ENCODE measurements at places on chromosomes 7 and 10.

DNA sequence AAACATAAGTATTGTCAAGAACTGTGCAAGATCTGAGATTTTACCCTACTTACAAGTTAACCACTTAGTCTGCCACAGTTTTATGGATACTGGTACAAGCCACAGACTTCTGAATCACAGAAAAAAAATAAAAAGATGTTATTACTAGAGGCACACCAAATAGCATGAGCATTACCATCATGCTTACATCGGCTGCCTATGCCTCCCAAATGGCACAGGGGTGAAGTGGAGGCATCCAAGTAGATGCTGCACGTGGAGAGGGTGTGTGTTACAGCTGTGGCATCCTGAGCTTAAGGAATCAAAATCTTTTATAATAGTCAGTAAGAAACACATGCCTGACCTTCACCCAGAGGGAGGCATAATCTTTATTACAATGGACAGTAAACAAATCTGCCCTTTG, 207.8 kb downstream of the TFEC start:
- peak; percentile 49 for DNase-seq

DNA sequence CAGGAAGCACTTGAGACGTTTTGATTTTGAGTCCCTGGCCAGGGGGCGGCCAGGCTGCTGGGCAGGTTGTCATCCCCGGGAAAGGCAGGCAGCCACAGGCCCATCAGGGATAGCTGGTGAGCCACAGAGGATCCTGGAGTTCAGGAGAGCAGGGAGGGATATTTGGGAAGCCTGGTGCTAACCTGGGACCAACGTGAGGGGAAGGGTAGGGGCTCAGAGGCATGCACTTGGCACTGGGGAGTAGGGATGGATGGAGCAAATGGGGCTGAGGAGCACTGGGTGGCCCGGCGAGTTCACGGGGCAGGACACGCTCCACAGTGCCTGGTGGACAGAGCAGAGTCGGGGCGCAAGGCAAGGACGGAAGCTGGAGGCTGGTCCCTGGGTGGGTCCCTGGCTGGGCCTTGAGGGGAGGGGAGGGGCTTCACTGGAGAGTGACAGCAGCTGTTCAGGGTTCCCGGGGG, 30.2 kb downstream of the LRRC27 start:
- DNase-seq = no peak

DNA sequence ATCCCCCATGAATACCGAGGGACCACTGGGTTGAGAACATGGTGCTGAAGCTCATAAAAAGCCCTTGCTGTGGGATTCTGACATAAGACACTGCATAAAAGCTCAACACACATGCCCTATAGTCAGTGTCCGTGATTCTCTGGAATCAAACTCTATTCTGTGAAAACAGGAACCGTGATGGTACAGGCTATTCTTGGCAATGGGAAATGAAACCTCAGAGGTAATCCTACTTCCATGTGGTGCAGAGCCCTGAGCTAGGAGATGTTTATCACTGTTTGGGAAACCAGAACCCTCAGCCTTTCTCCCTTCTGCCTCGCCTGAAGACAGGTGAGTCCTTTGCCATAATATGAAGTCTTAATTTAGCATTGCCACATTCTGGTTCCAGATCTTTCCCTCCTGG, 80.8 kb upstream of the PRSS1 start:
- no peak for DNase-seq

DNA sequence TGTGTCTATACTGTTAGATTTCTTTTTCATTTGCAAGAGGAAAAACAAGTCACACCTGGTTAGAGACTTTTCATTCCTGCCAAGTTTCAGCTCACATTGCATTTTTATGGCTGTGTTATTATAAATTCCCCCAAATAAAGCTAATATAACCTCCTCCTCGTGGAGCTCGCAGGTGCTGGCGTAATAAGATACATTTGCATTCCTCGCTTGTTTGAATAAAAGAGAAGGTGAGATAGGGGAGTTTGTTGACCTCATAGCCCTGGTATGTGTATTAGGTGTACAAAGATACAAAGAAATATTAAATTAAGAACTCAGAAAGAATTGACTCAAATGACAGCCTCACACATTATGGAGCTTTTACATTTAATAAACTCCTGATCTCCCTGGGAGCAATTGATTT, 257.7 kb upstream of the SP8 start:
- DNase-seq = no peak

- peak; percentile 95 for DNase-seq
These were observed 245.9 kb downstream of the KCNMA1 start for GRCh38 chr10:77391605-77392235.

DNA sequence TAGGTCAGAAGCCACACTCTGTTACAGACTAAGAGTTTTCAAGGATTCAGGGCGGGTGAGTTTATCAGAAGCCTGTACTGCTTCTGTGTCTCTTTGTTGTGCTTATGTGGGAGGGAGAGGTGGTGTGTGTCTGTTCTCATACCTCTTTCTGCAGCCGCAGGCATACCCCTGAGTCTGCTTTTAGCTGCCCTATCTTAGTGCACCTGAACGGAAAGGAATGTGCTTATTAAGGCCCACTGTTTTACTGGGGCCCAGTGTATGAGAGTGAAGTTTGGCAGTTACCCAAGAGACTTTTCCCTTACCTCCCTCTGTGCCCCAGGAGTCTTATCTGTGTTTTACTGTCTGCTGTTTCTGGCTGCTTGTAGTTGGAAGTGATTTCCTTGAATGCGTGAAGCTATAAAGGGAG, 104.3 kb downstream of the TYW1 start:
- DNase-seq = no peak

GRCh38 chr10:4355350-4355749, 470.7 kb upstream of the AKR1E2 start:
- DNase-seq = no peak

GRCh38 chr7:76296743-76297740, 5.4 kb upstream of the HSPB1 start:
- peak; percentile 65 for DNase-seq

- DNase-seq = no peak
These were observed 125.1 kb upstream of the KCTD7 start for GRCh38 chr7:66503551-66504031.

DNA sequence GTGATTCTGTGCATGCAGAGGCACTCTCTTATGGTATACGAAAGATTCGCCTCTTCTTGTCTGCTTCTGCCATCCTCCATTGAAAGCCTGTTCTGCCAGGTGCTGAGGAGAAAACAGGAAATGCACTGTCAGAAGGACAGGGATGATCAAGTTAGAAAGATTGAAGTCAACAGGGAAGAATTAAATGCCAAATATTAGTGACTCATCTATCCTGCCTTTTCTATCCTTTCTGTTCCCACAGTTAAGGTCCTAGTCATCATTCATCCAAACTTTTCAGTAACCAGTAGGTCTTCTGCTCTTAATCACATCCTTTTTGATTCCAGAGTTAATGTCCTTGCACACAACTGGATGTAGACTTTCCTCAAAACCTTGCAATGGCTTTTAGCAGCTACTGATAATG, 4.8 kb upstream of the ZNF783 start:
- peak; percentile 34 for DNase-seq

- DNase-seq = no peak
These were observed 100.0 kb downstream of the CLEC2L start for GRCh38 chr7:139623518-139623917.

DNA sequence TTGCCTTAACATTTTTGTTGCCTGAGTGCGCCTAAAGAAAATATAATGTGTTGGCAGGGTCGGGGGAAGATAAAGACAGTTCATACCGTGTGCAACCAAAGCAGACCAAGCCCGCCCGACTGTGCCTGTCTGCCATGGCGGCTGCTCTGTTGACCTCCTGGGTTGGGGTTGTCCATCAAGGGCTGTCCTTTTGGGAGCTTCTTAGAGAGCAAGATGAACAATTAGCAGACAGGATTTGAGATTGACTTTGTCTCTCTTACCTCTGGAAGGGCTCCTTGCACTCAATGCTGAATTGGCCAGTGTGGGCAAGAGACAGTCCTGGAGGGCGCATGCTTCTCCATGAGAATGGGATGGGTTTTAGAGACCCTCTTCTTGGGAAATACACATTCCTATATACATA, 319.6 kb downstream of the GLRX3 start:
- DNase-seq = no peak

- no peak for DNase-seq
These were observed 3.3 kb downstream of the TMEM229A start for GRCh38 chr7:124029396-124030188.

DNA sequence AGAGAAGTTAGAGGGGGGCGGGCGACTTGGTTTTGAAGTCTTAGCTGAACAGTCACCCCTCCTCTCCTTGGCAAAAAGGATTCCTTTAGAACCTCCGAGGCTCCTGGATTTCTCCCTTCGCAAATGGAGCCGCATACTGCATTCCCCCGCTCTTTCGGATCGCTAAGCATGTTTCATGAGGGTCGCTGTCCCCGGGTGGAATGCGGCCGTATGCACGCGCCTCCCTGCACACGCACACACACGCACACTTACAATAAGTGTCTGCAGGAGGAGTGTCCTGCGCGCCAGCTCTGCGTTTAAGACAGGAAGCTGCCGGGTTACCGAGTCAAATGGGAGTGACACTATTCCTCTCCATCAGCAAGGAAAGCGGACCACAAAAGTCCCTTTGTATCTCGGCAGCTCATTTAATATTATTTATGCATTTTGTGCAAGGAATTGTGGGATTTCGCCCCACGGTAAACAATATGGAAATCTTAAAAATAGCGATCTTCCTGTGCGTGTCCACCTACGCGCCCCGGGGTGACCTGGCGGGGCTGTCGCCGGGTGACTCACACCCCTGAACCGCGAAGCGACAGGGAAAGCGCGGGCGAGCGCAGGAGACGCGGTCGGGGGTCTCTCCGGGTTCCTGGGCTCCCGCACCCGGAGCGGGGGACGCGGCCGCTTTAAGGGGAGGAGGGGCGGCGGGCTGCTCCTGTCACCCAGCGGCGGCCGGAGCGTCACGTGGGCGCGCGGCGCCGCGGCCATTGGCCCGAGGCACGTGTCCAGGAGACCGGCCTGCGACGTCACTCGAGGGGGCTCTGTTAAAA, 988 bp upstream of the EN2 start:
- DNase-seq = peak; percentile 64
